Melanocyte of skin (primary cell): ENCODE measurements at places on chromosomes 4 and X. TPM values are rescaled to one million over a fixed set of nuclear protein-coding genes. Genes with fewer than 3 reads are reported as not detected.

Gene CCDC120
- 0.62 and 1.3 TPM in 2 replicates for total RNA-seq

Gene CT45A1
- total RNA-seq: not detected in 2 replicates

Gene RBMXL3
- total RNA-seq: not detected in 2 replicates

Gene PDE6B
- total RNA-seq: 0.73 and 2.8 TPM in 2 replicates

Gene NUDT10
- total RNA-seq: 2.0 and 3.3 TPM in 2 replicates

Gene PGAM4
- not detected in 2 replicates for total RNA-seq

Gene MAGEA4
- not detected in 2 replicates for total RNA-seq

Gene TAF1
- 22.0 and 25.6 TPM in 2 replicates for total RNA-seq

Gene UBQLN2
- 10.3 and 12.3 TPM in 2 replicates for total RNA-seq

Gene HMX1
- not detected in 2 replicates for total RNA-seq

Gene EVC2
- total RNA-seq: 9.3 and 10.5 TPM in 2 replicates

Gene AKAP14
- not detected in 2 replicates for total RNA-seq

Gene CLIC2
- 0.34 and 0.36 TPM in 2 replicates for total RNA-seq

Gene PRRG3
- total RNA-seq: not detected in 2 replicates

Gene CT45A10
- not detected in 2 replicates for total RNA-seq

Gene SH3TC1
- total RNA-seq: 26.2 and 48.0 TPM in 2 replicates

Gene ARHGAP24
- total RNA-seq: 44.3 and 50.6 TPM in 2 replicates

Gene HPSE
- total RNA-seq: 0.34 and 1.5 TPM in 2 replicates

Gene NPY1R
- not detected in 2 replicates for total RNA-seq

Gene ZDHHC15
- under 0.01 and 0.36 TPM in 2 replicates for total RNA-seq

Gene MAGEA6
- total RNA-seq: not detected in 2 replicates

Gene ZIC3
- total RNA-seq: not detected in 2 replicates

Gene CFI
- total RNA-seq: 0.33 TPM in 1 of 2 replicates, not detected in the other

Gene CENPVL3
- 0.33 TPM in 1 of 2 replicates, not detected in the other for total RNA-seq

Gene SPANXD
- total RNA-seq: not detected in 2 replicates
